ENCODE measurements at places on chromosomes 3 and 15.

DNA sequence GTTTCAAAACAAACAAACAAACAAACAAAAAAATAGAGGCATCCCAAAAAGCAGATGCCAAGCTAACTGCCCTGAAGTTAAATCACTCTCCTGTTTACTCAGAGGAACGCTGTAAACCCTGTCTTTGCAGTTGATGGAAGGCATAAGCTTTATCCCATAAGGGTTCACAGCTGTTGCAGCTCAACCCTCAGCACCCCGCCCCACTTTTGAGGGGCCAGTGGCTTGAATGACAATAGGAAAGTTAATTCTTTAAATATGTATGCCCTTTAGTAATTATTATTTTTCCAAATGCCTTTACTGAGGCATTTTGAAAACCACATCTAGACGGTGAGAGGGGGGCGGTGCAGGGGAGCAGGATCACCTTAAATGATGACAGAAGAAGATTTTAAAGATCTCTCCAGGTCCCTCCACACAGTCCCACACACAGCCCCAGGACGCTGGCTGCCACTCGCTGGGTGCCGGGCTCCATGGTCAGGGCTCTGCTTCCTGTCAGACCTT lies 272.1 kb downstream of the FAM43A start:
- DNase-seq, result no peak

- DNase-seq, result no peak
Measured at GRCh38 chr3:108897883-108898282, 55.8 kb downstream of the GUCA1C start.

DNA sequence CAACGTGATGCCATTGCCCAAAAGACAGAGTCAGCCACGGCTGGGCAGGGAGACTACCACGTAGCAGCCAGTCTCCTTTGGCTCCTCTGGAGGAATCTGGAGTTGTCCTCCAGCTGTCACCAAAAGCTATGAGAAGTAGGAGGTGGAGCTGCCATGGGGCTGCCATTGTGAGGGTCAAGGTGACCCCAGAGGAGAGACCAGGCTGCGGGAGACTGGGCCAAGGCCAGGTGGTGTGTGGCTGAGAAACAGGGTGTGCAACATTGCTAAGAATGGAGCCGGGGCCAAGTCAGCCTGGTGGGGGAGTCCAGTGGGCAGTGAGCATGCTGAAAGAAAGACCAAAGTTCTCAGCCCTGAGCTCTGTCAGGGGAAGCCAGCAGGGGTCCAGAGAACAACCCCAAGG lies 29.9 kb upstream of the MRPS22 start:
- DNase-seq, result no peak

DNA sequence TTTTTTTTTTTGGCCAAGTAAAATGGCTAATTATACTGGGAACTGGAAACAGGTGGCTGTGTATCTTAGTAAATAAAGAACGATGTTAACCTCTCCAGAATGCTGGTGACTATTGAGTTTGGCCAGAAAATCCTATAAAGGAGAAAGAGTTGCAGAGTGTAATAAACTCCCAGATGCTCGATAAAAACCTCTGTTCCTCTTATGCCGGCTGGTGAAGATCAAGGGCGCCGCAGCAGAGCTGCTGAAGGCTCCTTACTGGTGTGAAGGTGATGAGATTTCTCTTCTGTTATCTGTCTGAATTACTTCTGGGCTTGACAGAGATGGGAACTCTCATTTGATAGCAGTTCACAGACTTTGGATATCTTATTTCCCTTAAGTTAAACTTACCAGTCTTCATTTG lies 104.6 kb downstream of the PTPRG start:
- DNase-seq, result no peak

- no peak for DNase-seq
Measured at GRCh38 chr15:37112171-37112570, 11.8 kb upstream of the MEIS2 start.

- no peak for DNase-seq
Measured at GRCh38 chr3:123899300-123899865, 15.3 kb upstream of the MYLK start.

DNA sequence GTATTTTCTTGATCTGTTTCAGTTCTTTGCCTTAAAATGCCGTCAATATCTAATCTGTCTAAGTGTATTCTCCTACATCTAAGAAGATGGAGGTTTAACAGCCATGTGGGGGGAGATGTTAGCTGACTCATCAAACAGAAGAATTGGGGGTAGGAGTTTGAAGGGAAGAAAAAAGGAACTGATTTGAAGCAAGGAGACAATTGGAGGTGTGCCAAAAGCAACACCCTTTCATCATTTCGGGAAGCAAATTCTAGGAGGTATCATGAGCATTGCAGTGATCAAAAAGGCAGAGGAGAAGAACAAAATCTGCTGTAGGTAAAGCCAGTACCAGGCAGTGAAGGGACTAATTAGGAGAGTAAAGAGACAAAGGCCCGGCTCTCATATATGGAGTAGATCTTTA lies 337.3 kb upstream of the TBC1D5 start:
- DNase-seq, result no peak

- DNase-seq, result no peak
Measured at GRCh38 chr15:50685191-50685975, 1.2 kb downstream of the TRPM7 start.

GRCh38 chr15:77546050-77546501 lies 86.6 kb downstream of the LINGO1 start:
- DNase-seq, result no peak

DNA sequence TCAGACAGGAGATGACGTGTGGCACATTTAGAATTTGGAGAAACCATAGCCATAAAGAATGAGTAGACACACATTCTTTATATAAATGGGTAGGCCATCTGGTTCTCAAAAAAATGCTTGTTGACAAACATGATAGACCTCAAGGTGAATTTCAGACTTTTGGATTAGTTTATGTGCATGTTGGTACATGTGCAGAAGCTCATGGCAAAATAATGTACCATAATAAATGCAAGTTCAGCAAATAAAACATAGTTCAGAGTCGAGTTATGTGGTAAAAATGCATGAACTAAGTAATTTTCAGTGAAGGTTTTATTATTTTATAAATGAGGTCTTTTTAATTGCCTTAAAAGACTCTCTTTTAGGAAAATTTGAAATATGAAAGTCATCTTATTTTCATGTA lies 24.6 kb downstream of the EEFSEC start:
- DNase-seq, result no peak

GRCh38 chr3:71458895-71459294 lies 124.6 kb downstream of the FOXP1 start:
- no peak for DNase-seq

DNA sequence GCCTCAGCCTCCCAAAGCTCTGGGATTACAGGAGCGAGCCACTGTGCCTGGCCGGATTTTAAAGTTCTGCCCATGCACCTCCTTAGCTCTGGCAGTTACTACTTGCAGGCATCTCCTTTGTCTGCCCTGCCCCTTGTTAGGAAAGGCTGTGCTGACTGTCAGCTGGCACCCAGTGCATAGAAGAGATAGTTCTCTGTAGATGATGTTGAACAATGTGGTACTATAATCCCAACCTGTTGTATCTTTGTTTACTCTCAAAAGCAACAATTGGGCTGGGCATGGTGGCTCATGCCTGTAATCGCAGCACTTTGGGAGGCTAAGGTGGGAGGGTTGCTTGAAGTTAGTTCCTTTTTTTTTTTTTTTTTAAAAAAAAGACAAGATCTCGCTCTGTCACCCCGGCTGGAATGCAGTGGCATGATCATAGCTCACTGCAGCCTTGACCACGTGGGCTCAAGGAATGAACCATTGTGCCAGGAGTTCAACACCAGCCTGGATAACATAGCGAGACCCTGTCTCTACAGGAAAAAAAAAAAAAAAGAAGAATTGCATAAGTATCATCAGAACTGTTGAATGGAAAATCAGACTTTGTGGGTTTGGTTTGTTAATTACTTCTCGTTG lies 30.6 kb downstream of the FLNB start:
- DNase-seq, result no peak

DNA sequence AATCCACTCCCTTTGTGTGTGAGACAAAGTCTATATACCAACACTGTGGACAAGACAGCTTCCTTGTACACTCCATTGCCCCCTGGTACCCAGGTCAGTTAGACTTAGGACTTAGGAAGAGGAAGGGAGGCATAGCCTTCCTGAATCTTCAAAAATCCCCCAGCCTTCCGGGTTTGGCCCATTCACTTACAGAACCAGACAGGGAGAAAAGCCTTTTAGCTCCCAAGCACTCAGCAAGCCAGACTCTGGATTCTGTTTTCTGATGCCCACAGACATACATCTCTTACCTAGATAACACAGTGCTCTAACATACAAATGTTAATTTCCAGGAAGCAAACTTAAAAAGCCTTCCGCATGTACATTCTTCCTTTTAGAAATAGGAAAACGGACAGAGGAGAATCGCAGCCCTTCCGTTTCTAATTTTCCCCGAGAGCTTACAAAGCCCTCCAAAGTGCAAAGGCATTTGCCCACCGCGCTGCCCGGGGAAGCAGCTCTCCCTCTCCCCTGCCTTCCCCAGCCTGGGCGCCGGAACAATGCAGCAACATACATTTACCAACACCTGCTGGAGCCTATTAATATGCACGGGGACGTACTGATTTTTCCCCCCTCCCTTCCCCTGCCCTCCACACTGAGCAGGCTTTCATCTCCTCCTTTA lies 442.0 kb downstream of the MAGI1 start:
- DNase-seq, result no peak

DNA sequence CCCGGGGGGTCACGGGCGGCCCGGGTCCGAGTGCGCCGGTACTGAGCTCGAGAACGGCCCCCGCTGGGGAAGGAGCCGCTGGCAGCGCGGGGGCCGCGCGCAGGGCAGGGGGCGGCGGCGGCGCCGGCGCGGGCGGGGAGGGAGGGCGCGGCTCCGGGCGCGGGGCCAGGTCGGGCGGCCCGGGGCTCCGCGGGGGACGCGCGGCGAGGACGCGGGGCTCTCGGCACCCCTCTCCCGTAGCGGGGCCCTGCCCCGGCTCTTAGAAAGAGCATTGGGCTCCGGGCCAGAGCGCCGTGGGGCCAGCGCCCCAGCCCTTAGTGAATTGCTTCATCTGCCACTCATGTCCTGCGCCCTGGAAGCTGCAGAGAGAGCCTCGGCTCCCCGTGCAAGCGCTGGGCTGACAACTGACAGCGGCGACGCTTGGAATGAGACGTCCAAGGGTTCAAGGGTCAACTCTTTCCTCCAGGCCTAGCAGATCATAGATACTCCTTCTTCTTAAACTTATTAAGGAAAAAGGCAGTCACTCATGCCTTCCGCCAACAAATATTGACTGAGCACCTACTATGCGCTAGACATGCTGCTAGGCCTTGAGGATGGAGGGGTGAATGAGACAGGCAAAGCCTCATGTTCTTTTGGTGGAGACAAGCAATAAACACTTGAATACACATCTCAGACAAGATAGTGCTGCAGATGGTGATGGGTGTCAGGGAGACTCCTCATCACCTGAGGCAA lies 140.8 kb downstream of the SMAD6 start:
- no peak for DNase-seq

- no peak for DNase-seq
Measured at GRCh38 chr3:36501616-36502015, 121.3 kb downstream of the STAC start.

DNA sequence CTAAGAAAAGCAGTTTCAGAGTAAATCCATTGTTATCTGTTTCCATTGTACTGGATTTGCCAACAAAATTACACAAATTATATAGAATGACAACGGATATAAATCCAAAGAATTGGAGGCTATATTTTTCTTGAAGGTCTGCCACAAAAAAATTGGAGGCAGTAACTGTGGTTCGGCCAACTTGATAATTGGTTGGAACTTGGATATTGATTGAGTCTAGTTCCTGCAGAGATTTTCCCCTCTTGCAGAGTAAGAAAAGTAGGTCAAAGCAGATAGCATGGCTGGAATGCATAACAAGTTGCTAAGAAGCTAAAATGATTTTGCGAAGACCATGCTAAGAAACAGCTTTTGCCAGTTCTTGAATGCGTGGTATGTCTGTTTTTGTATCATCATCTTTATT lies 269.6 kb upstream of the CFAP20DC start:
- DNase-seq, result no peak

Data from NCI-H187 treated with DMSO at 0.1 percent for 48 hours (cell line).